ENCODE measurements at places on chromosomes 6 and 20. TPM values are rescaled to one million over a fixed set of nuclear protein-coding genes. Genes with fewer than 3 reads are reported as not detected.

Gene LY86
- total RNA-seq = not detected

Gene NRN1
- total RNA-seq = 1.5 TPM

Gene SLC26A8
- total RNA-seq = 0.33 TPM

Gene RSPH4A
- total RNA-seq = 2.4 TPM

Gene SMLR1
- total RNA-seq = not detected

Gene PRKN
- 3.2 TPM for total RNA-seq

Gene SYTL3
- total RNA-seq = 0.28 TPM

Gene NR2E1
- total RNA-seq = not detected

Gene NXT1
- total RNA-seq = 33.9 TPM

Gene ADAM33
- 3.0 TPM for total RNA-seq

Gene CLVS2
- 1.3 TPM for total RNA-seq

Gene SALL4
- total RNA-seq = 90.7 TPM

Gene CLDN20
- not detected for total RNA-seq

Gene ZNF334
- 21.4 TPM for total RNA-seq

Gene DEFB113
- not detected for total RNA-seq
